ENCODE measurements at places on chromosomes 2 and 18. TPM values are rescaled to one million over a fixed set of nuclear protein-coding genes. Genes with fewer than 3 reads are reported as not detected.

- no peak for DNase-seq
These were observed 32.7 kb downstream of the CELF4 start for GRCh38 chr18:37532917-37533316.

DNA sequence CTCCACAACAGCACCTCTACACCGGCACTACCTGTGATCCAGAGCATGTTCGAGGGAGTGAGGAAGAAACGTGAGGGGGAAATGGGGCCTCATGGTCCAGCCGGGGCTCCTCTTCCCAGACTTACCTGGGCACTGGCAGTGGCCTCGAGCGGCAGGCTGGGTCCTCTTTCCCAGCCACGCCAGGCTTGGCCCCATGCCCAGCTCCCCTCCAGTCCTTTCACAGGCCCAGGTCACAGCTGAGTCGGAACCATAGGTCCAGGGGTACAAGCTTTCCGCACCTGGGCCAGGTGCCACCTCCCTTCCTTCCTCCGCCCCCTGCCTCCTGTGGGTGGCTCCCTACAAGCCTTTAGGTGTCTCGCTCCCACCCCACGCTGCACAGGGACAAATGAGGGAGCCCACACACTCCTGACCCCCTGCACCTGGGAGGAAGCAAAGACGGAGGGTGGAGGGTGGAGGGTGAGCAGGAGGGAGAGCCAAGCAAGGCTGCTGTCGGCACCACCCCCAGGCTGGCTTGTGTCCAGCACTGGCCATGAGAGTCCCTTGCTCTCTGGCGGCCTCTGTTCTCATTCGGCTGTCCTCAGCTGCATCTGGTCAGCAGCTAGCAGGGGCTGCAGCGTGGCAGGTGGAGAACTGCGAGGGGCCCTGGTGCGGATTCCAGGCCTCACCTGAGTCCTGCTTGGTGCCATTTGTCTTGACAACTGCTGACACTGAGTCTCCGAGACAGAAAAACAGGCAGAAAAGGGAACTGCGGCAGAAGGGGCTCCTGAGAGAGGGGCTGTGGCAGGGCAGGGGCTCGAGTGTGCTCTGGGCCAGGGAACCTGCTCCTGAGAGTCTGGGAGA is 26.8 kb downstream of the ADRA2B start:
- DNase-seq, result peak; percentile 52

DNA sequence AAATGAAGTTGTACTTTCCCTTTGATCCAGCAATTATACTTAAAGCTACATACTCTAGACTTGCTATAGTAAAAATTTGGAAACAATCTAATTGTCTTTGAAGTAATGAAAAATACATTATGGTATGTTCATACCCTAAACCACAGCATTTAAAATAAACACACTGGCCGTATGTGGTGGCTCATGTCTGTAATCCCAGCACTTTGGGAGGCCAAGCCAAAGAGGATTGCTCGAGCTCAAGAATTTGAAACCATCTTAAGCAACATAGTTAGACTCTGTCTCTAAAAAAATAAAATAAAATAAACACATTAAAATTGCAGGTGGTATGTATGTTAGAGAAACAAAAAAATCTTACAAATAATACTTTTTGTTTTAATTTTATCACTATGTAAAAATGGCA is 208.1 kb upstream of the KLHL14 start:
- no peak for DNase-seq

The NT5C1B gene
- not detected for total RNA-seq

GRCh38 chr2:129756276-129756675 is 223.2 kb upstream of the RAB6C start:
- DNase-seq, result no peak

The MYL1 gene
- total RNA-seq, result 3.3 TPM

DNA sequence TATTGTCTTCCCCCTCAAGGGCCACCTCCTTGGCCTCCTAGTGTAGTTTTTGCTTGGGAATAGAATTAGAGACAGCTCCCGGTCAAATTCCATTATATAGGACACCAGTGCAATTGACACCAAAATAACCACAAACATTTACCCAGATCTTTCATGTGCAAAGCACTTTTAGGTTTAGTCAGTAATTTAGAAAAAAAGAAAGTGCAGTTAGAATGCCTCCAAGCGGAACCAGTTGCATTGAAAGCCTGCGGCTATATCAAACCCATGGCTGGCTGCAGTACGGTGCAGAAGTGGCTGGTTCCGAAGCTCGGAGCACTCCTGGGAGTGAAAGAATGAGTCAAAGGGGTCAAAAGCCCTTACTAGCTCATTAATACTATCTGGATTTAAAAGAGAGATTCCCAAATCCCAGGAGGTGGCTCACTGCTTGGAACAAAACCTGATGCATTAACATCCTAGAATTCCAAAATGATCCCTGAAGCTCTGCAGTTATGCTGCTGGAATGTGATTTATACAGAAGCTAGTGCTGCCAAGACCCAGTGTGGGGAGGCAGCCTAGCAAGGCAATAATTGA is 432.2 kb upstream of the KLHL29 start:
- DNase-seq, result peak; percentile 69

The ERFE gene
- 0.79 TPM for total RNA-seq

- no peak for DNase-seq
These were observed 100.7 kb upstream of the FOSL2 start for GRCh38 chr2:28291811-28292440.

GRCh38 chr2:220946552-220946951 is 625.6 kb downstream of the EPHA4 start:
- DNase-seq, result no peak

The TET3 gene
- 13.1 TPM for total RNA-seq

DNA sequence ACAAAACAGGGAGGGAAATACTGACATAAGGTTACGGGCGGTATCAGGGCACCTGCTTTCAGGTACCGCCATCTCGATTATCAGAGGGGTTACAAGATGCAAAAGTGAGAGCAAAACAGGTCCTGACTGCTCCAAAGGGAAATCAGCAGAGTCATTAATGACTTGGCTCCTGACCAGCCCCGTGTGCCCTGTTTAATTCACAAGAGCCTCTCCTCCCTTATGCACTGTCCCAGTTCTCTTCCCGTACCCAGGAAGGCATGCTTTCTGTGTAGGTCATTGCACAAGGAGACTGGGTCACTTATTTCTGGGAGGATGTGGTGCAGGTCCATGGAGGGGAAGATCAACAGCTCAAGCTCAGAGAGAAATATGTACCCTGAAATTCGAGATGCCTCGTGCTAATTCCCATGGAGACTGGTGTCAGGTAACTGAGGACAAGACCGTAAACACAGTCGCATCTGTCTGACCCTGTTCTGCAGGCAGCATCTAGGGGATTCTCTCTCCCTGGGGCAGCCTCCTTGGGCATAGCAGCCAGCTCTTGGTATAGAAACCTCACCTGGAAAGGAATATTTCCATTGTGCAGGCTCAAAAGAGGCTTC is 79.9 kb downstream of the HNRNPLL start:
- DNase-seq, result no peak

DNA sequence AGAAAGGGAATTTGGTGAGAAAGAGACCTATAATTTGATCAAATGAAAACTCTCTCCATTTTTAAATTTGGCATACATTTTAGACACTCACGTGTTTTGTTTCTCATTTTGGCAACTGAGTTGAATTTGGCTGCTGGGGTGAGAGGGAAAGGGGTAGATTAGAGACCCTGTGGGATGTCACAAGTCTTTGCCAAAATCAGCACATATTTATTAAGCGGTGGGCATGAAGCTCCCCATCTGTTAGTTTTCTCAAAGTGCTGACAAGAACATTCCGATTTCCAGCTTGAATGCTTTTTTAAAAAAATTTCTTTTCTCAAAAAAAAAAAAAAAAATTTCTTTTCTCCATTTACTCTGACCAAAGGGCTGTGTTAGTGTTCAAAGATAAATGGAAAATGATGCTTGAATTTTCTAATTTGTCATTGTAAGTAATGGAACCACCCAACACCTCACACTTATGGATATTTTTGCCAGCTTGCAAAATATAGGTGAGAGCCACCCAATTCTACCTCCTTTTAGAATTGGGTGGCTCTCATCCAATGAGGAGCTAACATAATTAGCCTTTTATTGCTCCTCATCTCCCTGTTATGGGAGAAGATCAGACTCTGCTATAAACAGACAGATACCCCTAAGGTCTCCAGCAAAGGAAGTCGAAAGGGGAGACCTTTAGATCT is 222.9 kb upstream of the FN1 start:
- no peak for DNase-seq

The GPATCH11 gene
- total RNA-seq, result 13.7 TPM

DNA sequence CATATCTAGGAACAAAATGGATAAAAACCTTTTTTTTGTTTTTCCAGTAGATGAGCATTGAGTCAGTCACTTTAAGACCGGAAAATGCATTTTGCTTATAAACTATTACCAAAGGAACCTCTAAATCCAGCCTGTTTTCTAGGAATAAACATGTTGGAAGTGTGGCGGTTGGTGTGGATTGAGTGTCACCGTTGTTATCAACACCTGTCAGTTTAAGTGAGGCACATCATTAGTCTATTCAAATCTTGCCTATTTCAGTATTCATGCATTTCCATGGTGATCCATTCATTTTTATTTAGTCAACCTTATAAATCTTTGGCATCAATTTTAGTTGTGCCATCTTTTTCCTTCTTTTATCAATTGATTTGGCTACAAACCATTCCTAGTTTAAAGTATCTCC is 3.3 kb downstream of the KLHL29 start:
- no peak for DNase-seq

All from spinal cord (tissue), 10 donors.